ENCODE measurements at places on chromosomes 11 and 22. TPM values are rescaled to one million over a fixed set of nuclear protein-coding genes. Genes with fewer than 3 reads are reported as not detected.

DNA sequence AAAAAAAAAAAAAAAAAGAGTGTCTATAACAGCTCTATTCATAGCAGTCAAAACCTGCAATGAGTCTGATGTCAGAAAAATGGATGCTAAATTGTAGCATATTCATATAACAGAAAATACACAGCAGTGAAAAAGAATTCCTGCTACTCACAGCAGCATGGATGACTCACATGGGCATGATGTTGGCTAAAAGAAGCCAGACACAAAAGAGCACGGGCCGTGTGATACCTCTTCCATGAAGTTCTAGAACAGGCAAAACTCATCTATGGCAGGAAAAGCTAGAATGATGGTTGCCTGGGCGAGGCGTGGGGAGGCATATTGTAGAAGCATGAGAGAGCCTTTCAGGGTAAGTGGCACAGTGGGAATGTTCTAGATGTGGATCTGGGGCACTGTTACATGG lies 18.9 kb downstream of the PLAAT3 start:
- H3K36me3 ChIP-seq, result no peaks in the 10 kb centered on the region
- H3K27me3 ChIP-seq, result no peaks in the 10 kb centered on the region
- H3K27ac ChIP-seq, result no peak overlapping the region
- H3K4me1 ChIP-seq, result no peaks in the 10 kb centered on the region
- no peak overlapping the region for H3K4me3 ChIP-seq

The KCNE3 gene
- total RNA-seq, result 5.2 TPM

The WT1 gene
- 32.7 TPM for total RNA-seq

DNA sequence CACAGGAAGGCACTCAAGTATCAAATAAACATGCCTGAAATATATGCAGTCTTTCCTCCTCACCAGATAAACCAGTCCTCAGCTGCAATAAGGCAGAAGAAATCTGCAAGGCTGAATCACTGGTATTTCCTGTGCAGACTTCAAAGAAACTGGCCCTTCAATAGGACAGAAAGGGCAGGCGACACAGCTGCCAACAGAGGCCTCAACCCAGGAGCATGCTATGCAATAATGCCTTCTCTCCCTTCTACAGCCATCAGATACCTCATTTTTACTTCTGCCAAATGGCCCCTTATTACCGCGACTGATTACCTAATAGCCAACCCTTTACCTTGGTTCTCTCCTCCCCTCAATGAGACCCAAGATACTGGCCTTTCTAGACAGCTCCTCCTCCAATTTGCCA lies 8.0 kb downstream of the NUMA1 start:
- H3K4me3 ChIP-seq, result no peak overlapping the region
- no peaks in the 10 kb centered on the region for H3K27me3 ChIP-seq
- no peak for DNase-seq
- no peak overlapping the region for H3K27ac ChIP-seq
- no peaks in the 10 kb centered on the region for H3K36me3 ChIP-seq
- peaks cover 36% of the 10 kb centered on the region for H3K4me1 ChIP-seq
